RWPE1 (cell line): ENCODE measurements at places on chromosomes 7 and 10.

DNA sequence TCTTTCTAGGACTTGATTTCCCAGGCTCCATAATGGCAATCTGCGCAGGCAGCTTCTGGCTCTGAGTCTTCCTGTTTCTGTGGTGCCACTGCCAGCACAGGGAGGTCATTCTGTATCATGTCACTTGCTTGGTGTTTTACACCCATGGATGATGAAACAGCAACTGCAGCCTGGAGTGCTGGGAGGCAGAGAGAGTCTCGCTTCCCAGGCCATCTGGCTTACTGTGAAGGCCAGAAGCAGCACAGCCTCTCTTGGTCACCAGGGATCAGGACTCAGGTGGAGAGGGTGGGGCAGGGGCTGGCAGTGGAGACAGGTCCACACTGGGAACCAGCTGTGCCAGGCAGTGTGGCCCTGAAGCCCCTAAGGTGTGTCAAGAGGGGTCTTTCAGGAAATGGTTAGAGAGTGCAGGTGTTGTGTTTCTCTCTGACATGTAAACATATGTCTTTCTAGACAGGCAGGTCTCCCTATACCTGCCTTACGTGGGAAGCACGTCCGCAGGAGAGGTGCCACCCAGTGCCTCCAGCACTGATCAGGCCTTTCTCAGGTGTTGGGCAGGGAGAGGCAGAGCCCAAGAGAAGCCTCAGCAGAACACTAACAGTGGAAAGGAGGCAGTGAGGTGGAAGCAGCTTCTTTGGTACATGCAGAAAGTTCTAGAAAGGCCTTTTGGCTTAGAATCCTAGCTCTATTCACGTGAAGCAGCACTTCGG, 71.4 kb downstream of the INSIG1 start:
- DNase-seq: no peak

- DNase-seq: no peak
Measured at GRCh38 chr10:131810805-131811629, 89.8 kb upstream of the PPP2R2D start.

DNA sequence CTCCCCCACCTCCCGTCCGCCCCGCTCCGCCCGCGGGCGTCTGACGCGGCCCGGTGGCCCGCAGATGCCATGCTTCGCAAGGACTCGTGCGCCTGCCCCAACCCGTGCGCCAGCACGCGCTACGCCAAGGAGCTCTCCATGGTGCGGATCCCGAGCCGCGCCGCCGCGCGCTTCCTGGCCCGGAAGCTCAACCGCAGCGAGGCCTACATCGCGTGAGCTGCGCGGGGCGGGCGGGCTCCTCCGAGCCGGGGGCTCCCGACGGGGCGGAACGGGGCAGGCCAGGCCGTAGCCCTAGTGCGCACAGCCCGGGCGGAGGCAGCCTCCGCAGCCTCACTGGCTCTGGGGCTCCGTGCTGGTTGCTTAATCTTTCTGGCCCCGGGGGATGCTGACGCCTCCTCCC, 2.8 kb downstream of the ASIC3 start:
- DNase-seq: peak; percentile 39

DNA sequence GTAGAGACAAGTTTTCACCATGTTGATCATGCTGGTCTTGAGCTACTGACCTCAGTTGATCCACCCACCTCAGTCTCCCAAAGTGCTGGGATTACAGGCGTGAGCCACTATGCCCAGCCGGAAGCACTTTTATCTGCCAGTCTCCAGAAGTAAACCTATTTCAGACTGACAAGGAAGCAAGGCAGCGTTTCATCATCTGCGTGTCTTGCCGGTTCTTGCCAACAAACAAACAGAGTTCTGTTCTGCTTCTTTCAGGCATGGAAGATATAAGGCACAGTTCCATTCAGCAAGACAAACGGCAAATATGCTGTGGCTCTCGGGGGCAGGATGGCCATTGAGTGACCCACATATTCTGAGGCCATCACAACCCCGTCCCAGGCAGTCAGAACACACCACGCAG, 15.5 kb upstream of the LARP4B start:
- DNase-seq: no peak

GRCh38 chr10:72765051-72765745, 73.3 kb downstream of the MCU start:
- no peak for DNase-seq

GRCh38 chr10:104824380-104825006, 183.4 kb downstream of the SORCS3 start:
- DNase-seq: peak; percentile 66

DNA sequence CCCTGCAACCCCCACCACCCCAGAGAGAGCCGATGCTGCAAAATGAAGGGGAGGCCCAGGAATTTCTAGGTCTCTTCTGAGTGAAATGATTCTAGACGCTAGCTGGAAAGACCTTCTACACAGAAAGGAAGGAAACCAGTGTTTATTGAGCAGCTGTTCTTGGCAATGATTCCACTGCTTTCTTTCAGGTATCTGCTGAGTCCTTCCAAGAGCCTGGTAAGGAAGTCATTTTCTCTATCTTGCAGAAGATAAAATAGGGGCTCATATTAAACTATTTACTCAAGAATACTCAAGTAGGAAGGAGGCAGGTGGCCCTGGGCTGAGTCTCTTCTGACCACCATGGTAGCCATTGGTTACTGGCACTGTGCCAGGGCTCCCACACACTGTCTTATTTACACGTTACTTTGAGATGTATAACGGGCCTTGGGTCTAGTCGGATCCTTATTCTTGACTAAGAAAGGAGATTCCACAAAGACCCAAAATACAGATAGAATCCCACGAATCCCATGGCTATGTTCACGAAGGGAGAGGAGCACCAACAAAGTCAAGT, 112.1 kb downstream of the GALNT11 start:
- no peak for DNase-seq

DNA sequence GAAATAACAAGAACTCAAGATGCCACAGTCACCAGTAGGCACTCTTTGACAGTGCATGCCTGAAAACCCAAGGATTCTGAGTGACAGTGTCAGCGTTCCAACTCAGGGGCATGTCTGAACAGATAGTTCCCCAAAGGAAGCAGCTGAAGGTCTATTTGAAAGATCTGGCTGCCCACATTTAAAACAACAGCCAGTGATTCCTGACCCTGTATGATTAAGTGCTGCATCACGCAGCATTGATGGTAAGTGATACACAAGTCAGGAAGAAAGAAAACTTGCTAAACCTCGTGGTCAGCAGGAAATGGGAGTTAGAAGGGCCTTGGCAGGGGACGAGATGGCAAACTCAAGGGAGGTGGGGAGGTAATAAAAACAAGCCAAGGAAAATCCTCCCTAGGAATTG, 1013.1 kb downstream of the TYW1 start:
- peak; percentile 34 for DNase-seq

- no peak for DNase-seq
Measured at GRCh38 chr10:60189861-60190475, 199.7 kb downstream of the ANK3 start.

GRCh38 chr7:55420530-55420929, 55.4 kb downstream of the LANCL2 start:
- DNase-seq: no peak

- DNase-seq: no peak
Measured at GRCh38 chr7:140484479-140484878, 5.2 kb upstream of the MKRN1 start.

DNA sequence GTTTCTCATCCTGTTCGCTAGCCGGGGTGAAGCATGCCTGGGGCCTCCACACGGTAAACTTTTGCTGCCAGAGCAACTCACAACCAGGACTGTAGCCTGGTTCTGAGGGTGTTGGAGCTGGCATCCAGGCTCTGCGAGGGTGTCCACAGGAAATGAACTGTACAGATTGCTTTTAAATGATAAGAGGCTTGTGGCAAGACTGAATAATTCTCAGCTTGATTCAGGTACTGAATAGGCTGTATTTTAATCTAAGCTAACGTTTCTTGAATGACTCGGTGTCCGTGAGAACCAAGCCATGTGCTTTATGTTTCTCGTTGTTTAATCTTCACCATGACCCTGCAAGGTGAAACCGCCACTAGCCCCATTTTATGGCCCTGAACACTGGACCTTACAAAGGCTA, 49.3 kb downstream of the EEPD1 start:
- DNase-seq: no peak

- no peak for DNase-seq
Measured at GRCh38 chr7:96308253-96308949, 13.5 kb downstream of the SLC25A13 start.

GRCh38 chr7:150612925-150613324, 19.3 kb downstream of the GIMAP6 start:
- DNase-seq: no peak

DNA sequence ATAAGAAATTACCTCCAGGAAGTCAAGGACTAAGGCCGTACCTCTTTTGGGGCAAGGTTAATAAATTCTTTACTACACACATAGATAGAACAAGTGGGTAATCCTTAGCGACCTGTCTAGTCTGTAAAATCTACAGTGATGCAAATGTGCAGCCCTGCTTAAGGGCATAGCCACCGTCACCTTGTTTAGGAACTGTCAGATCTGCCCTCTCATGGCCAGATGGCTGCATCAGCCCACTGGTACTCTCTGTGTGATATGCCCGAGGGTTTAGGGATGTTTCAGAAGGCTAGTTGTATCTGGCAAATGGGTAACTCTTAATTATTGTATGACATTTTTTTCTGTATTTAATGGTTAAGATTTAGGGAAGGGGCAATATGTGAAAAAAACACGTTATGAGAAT, 74.3 kb downstream of the NRG3 start:
- DNase-seq: no peak

DNA sequence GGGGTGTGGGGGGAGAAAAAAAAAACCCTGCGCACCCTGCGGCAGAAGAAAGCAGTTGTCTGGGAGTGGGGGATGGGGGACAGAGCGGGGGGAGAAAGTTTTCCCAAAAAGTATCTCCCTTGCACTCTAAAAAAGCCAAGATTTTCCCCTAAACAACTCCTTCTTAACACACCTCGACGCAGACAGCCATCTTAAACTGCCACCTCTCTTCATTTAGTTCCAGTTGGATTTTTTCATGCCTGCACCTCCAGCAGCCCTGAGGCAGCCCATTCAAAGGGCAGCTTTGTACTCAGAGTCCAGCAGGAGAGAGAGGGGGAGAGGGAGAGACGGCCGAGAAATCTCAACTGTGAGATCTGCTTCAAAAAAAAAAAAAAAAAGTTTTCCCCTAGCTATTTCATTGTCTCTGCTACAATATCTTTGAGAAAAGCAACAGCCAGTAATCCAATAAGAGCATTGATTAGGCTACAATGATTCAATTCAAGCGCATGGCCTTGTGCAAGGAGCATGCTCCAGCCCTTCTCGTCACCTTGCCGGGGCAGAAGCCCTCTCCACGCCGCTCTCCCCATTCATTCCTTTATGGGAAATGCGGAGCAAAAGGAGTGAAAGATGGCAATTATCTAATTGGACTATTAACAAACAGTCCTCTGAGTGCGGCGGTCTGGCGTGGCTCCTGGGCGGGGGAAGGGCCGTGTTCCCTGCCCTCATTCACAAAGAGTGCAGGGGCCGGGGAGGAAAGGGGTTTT, 939 bp upstream of the VAX1 start:
- DNase-seq: no peak

GRCh38 chr10:24574578-24575155, 149.0 kb downstream of the ARHGAP21 start:
- DNase-seq: no peak

- DNase-seq: no peak
Measured at GRCh38 chr10:103543617-103544525, 50.4 kb downstream of the NEURL1 start.

GRCh38 chr10:119703903-119704508, 21.8 kb upstream of the INPP5F start:
- DNase-seq: no peak

DNA sequence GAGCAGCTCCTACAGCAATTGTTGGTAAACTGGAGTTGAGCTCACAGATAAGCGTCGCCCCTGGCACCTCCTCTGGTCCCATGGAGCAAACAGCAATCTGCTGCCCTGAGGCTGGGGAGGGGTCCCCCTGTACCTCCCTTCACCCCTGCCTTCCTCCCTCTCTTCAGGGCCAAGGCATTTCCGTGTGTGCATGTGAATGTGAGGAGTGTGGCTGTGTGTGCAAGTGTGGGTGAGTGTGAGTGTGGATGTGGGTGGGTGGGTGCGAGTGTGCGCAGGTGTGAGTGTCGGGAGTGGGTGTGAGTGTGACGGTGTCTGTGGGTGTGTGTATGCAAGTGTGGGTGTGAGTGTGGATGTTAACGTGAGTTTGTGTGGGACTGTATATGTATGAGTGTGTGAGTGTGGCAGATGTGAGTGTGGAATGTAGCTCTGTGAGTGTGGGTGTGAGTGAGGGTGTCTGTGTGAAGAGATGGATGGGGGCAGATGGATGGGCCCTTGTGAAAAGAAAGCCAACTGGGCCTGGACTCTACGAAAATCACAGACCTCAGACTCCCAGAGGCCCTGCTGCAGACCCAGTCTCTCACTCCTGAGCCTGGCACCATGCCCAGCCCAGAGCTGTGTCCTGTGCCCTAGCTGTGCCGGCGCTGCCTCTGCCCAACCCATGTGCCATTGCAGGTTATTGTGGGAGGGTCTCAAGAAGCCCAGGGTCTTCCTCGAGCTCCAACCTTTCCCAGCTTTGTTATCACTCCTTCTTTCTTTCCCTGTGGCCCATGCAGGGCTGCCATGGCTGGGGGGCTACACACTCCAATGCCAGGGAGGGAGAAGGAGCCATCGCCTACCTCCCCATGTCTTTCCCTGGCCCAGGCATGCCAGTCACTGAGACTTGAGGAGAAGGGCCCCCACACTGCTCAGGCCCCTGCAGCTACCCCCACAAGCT, 73.9 kb downstream of the GRID1 start:
- DNase-seq: no peak

DNA sequence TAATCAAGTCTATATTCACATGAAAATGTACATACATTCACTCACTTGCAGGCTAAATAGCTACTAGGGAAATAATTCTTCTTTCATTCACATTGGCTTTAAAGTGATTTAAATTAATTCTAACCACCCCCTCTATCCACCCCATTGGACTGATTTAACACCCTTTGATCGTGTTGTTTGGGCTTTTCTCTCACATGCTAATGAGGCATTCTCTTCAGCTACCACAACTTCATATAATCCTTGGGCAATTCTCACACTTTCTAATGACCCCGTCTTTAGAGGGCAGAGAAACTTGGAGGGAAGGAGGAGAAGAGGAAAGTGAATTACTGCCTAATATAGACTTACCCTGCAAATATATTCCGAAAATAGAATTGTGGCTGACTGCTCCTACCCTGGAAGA, 24.6 kb downstream of the GRM3 start:
- no peak for DNase-seq

DNA sequence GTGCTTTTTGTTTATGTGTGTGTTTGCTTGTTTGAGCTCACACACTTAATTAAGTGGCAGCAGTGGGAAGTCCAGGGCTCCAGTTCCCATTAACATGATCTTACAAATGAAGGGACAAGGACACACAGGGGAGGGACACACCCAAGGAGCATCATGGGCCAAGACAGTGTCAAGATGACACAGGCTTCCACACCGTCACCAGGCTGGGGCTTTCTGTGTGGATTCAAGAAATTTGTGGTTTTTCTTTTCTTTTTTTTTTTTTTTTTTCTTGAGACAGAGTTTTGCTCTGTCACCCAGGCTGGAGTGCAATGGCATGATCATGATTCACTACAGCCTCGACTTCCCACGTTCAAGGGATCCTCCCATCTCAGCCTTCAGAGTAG, 173.6 kb downstream of the KIAA1217 start:
- no peak for DNase-seq
